ENCODE measurements at places on chromosomes 7 and 10. TPM values are rescaled to one million over a fixed set of nuclear protein-coding genes. Genes with fewer than 3 reads are reported as not detected.

GRCh38 chr10:59944339-59944935 lies 38.1 kb upstream of the CCDC6 start:
- H3K4me3 ChIP-seq, result no peak overlapping the region
- H3K27me3 ChIP-seq, result no peaks in the 10 kb centered on the region
- H3K4me1 ChIP-seq, result no peaks in the 10 kb centered on the region
- DNase-seq, result no peak

- no peaks in the 10 kb centered on the region for H3K36me3 ChIP-seq
- peak overlapping the region; percentile 92 for H3K4me3 ChIP-seq
- no peaks in the 10 kb centered on the region for H3K27me3 ChIP-seq
- H3K4me1 ChIP-seq, result no peaks in the 10 kb centered on the region
- peak; percentile 81 for DNase-seq
Observed at GRCh38 chr7:157568770-157569584, 232.2 kb downstream of the DNAJB6 start.

DNA sequence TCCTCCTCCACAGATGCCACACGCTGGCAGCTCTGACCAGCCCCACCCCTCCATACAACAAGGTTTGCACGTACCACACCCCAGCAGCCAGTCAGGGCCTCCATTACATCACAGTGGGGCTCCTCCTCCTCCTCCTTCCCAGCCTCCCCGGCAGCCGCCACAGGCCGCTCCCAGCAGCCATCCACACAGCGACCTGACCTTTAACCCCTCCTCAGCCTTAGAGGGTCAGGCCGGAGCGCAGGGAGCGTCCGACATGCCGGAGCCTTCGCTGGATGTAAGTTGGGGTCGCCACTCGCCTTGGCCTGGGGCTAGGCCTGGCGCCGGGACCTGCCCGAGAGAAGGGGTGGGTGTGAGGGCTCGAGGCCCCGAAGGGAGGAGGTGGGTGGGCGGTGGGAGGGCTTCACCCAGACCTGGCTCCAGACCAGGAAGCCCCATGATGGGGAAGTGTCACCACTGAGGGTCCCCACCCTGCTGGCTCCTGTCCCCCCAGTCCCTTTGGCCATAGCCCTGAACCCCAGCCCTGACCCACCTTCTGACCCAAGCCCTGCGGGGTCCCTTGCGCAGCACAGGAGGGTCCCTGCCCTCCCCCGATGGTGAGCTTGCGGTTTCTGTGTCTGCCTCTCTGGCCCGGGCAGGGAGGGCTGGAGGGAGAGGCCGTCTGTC lies 36.2 kb upstream of the PPIF start:
- no peak overlapping the region for H3K4me3 ChIP-seq
- H3K27me3 ChIP-seq, result no peaks in the 10 kb centered on the region
- H3K27ac ChIP-seq, result no peak overlapping the region
- no peaks in the 10 kb centered on the region for H3K4me1 ChIP-seq

DNA sequence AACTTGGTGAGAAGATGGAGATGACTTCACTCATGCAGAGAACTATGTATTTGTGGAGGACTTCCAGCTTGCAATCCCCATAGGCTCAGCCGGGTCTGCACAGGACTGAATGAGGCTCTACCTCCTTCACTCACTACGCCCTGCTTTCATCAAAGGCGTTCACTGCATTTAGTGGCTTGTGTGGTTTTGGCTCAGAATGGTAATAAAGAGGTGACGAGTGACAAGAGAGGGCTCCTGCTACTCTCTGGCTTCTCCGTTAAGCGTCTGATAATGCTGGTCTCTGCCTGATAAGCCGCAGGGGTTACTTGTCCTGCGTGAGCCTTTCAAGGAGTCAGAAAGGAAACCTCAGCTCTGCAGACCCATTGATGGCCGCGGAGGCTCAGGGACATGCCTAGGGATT lies 343.4 kb downstream of the PRPF18 start:
- no peaks in the 10 kb centered on the region for H3K36me3 ChIP-seq
- no peak overlapping the region for H3K27ac ChIP-seq
- H3K4me3 ChIP-seq, result no peak overlapping the region
- no peaks in the 10 kb centered on the region for H3K4me1 ChIP-seq

- H3K27me3 ChIP-seq, result no peaks in the 10 kb centered on the region
- no peaks in the 10 kb centered on the region for H3K4me1 ChIP-seq
- H3K36me3 ChIP-seq, result no peaks in the 10 kb centered on the region
Observed at GRCh38 chr7:100602889-100603725, 944 bp downstream of the PCOLCE start.

DNA sequence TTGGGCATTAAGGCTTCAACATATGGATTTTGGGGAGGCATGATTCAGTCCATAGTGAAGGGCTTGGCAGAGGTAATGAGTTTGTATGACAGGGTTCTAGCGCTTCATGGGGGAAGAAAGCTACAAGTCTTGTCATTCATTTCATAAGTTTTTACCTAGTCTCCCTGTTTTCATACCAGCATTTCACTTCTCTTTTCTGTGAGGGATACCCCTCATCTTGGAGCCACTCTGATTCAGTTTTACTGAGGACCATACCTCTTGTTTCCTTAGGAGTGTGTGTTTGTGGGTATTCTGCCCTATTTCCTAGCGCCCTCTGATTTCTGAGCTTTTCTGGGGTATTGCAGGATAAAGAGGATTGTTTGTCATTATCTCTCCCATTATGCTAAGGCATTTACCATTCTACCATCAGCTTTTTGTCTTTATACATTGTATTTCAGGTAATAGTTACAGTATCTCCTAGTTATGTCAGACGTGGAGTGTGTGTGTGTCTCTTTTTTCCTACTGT lies 6.8 kb downstream of the RSBN1L start:
- no peaks in the 10 kb centered on the region for H3K36me3 ChIP-seq
- H3K27ac ChIP-seq, result no peak overlapping the region
- no peak overlapping the region for H3K4me3 ChIP-seq

DNA sequence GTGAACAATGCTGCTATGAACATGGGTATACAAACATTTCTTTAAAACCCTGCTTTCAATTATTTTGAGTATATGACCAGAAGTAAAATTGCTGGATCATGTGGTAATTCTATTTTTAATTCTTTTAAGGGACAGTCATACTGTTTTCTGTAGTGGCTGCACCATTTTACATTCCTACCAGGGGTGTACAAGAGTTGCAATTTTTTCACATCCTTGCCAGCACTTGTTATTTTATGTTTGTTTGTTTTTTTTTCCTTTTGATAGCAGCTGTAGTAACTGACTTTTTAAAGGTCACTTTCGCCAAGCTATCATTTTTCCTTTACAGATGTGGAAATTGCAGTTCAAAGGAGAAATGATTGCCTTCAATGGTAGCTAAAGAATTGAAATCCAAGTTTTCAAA lies 99.5 kb downstream of the GPR85 start:
- DNase-seq, result no peak
- H3K27me3 ChIP-seq, result no peaks in the 10 kb centered on the region
- H3K4me3 ChIP-seq, result no peak overlapping the region
- H3K4me1 ChIP-seq, result no peaks in the 10 kb centered on the region
- H3K36me3 ChIP-seq, result no peaks in the 10 kb centered on the region

DNA sequence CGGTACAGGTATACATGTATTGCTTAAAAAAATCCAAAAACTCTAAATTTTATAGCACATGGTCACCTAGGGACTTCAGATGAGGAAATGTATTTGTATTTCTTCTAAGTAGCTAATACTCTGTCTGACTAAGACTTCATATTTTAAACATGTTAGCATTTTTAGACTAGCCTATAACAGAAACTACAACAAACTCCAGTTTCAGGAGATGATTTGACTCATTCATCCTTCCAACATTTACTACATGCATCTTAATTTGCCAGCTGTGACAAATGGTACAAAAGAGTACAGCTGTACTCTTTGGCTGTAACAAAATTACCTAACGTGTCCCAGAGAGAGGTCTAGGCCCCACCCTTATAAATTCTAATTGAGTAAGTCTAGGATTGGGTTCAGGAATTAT lies 22.2 kb downstream of the TMEM209 start:
- H3K4me3 ChIP-seq, result no peak overlapping the region
- H3K27ac ChIP-seq, result no peak overlapping the region
- H3K4me1 ChIP-seq, result no peaks in the 10 kb centered on the region
- H3K27me3 ChIP-seq, result no peaks in the 10 kb centered on the region
- H3K36me3 ChIP-seq, result no peaks in the 10 kb centered on the region
- no peak for DNase-seq

- H3K4me1 ChIP-seq, result no peaks in the 10 kb centered on the region
- no peak overlapping the region for H3K4me3 ChIP-seq
- no peak overlapping the region for H3K27ac ChIP-seq
Observed at GRCh38 chr7:129008645-129009414, 46.1 kb downstream of the TNPO3 start.

DNA sequence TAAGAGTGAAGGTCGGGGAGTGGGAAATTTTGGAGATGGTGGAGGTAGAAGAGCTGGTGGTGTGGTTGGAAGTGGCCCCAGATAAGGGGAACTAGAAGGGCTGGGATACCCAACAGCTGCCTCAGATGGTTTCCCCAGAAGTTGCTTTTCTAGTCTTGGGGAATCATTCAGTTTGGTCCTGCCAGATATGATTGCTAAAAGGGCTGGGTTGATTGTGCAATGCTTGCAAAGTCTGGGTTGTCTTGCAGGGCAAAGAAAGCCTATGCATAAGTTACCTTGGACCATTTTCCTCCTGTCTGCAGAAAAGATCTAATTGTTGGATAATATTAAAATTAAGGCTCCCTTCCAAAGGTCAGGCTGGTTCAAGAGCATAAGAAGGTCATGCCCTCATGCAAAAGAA lies 213.8 kb upstream of the ZNF804B start:
- no peaks in the 10 kb centered on the region for H3K4me1 ChIP-seq
- H3K36me3 ChIP-seq, result no peaks in the 10 kb centered on the region
- no peak overlapping the region for H3K4me3 ChIP-seq
- no peak for DNase-seq
- no peak overlapping the region for H3K27ac ChIP-seq

Gene LIPK
- polyA plus RNA-seq, result not detected

Gene DDC
- polyA plus RNA-seq, result 257 TPM

Measured in kidney (tissue), 22 donors.